ENCODE measurements at places on chromosomes 16 and 17.

- no peak overlapping the region for H3K4me3 ChIP-seq
- no peak for DNase-seq
- H3K4me1 ChIP-seq, result peaks cover 13% of the 10 kb centered on the region
- no peaks in the 10 kb centered on the region for H3K36me3 ChIP-seq
- H3K27ac ChIP-seq, result no peak overlapping the region
Measured at GRCh38 chr17:80986816-80987475, 4.7 kb upstream of the CHMP6 start.

- DNase-seq, result no peak
- H3K4me1 ChIP-seq, result peaks cover 47% of the 10 kb centered on the region
- H3K4me3 ChIP-seq, result peak overlapping the region; percentile 84
- H3K36me3 ChIP-seq, result no peaks in the 10 kb centered on the region
Measured at GRCh38 chr16:48607056-48607825, 2.7 kb downstream of the N4BP1 start.

DNA sequence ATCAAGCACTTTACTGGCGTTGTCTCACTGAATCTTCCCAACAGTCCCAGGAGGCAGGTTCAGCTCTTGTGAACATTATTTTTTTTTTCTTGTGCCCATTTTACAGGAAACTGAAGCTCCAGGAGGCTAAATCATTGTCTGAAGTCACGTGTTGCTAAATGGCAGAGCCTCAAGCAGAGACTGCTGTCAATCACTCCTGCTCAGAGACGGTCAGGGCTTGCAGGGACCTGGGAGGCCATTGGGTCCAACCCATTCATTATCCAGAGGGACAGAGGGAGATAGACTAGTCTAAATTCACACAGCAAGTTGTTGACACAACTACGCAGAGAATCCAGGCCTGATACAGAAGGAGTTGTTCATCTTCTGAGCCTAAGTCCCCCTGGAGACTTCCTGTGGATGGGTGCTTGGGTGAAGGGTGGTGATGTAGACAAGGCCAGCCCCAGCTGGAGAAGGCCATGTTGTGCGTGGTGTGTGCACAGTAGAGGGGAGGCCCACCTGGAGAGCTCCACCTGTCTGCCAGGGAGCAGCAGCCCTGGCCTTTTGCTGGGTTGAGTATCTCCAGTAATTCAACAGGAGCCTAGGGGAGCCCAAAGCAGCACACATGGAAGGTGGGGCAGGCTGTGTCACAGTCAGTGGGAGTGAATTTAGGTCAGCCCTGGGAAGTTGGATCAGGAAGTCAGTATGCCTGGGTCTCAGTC, 24.3 kb upstream of the C1QL1 start:
- H3K36me3 ChIP-seq, result no peaks in the 10 kb centered on the region
- H3K27ac ChIP-seq, result no peak overlapping the region
- H3K4me3 ChIP-seq, result no peak overlapping the region
- peaks cover 44% of the 10 kb centered on the region for H3K27me3 ChIP-seq

GRCh38 chr17:4908301-4908700, 5.4 kb upstream of the CHRNE start:
- no peaks in the 10 kb centered on the region for H3K36me3 ChIP-seq
- H3K27me3 ChIP-seq, result no peaks in the 10 kb centered on the region
- peak overlapping the region; percentile 97 for H3K27ac ChIP-seq
- peak; percentile 58 for DNase-seq
- no peak overlapping the region for H3K4me3 ChIP-seq
- peaks cover 26% of the 10 kb centered on the region for H3K4me1 ChIP-seq

DNA sequence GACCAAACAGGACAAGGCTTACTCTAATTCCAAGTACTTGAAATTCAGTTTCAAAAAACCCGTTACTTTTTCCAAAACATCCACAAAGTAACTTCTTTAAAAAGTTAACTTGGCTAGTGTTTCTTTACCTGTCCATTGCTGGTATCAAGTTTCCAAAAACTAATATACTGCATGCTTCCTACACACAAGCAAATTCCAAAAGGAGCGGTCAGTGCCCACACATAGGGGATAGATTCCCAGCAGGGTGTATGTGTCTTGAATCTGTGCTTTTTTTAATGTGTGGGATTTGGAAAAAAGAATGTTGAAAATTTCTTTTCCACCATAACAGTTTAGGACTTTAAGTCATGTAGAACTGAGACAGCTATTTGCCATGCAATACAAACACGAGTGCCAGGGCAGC, 367.8 kb upstream of the SOX9 start:
- H3K4me1 ChIP-seq, result no peaks in the 10 kb centered on the region
- H3K27me3 ChIP-seq, result no peaks in the 10 kb centered on the region
- no peak for DNase-seq
- H3K4me3 ChIP-seq, result no peak overlapping the region
- no peaks in the 10 kb centered on the region for H3K36me3 ChIP-seq

GRCh38 chr17:43818966-43819365, 14.0 kb downstream of the MPP3 start:
- no peaks in the 10 kb centered on the region for H3K27me3 ChIP-seq
- H3K36me3 ChIP-seq, result peaks cover 22% of the 10 kb centered on the region
- no peak overlapping the region for H3K4me3 ChIP-seq

DNA sequence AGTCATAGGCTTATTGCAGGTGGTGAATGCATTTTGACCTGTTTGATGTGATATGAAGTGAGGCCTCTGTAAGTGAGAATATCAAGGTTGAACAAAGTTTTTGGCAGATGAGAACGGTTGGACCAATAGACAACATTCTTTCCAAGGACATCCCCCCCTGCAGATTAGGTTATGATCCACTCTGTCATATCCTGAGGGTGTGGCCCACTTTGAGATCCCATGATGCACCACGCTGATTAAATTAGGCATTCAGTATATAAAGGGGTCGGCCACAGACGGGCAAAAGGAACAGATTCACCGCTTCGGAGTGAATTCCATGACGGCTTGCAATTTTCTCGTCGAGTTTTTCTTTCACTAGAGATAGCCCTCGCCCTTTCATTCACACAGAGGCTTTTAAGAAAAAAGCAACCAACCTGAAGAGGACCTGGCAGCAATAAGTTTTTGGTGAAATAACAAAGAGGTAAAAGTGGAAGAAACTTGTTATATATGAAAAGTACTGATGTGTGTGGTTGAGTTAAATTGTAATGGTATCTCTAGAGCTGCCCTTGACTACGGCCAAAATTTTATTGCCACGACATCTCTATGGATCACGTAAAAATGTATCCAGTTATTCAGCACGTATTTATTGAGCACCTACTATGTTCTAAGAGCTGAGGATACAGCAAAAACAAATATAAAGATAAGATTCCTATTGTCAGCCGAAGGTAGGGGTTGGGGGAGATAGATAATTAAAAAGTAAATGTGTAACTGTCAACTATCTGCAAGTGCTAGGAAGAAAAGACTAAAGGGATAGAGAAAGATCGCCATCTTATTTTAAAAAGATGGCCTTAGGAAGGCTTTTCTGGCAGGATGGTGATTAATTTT, 1.7 kb upstream of the RBBP6 start:
- H3K27ac ChIP-seq, result no peak overlapping the region
- H3K4me1 ChIP-seq, result peaks cover 12% of the 10 kb centered on the region
- no peak overlapping the region for H3K4me3 ChIP-seq
- DNase-seq, result no peak

DNA sequence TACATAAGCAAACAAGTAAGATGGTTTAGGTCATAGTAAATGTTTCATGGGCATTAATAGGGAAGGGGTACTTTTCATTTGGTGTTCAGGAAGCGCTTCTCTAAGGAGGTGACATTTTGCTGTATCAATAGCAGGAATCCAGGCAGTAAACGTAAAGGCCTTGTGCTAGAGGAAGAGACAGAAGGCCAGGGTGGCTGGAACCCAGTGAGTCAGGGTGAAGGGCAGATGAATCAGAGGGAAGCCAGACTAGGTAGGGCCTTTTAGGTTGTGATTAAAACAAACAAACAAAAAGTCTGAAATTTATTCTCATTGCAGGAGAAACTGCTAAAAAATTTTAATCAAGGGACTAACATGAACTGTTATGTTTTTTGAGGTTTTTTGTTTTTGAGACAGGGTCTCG, 6.5 kb downstream of the BMERB1 start:
- no peaks in the 10 kb centered on the region for H3K4me1 ChIP-seq
- H3K27me3 ChIP-seq, result no peaks in the 10 kb centered on the region
- no peak overlapping the region for H3K27ac ChIP-seq
- DNase-seq, result no peak
- H3K36me3 ChIP-seq, result no peaks in the 10 kb centered on the region

- H3K27me3 ChIP-seq, result peaks cover 5% of the 10 kb centered on the region
- H3K27ac ChIP-seq, result no peak overlapping the region
- H3K4me3 ChIP-seq, result no peak overlapping the region
Measured at GRCh38 chr16:84266451-84266850, 26.6 kb upstream of the KCNG4 start.

DNA sequence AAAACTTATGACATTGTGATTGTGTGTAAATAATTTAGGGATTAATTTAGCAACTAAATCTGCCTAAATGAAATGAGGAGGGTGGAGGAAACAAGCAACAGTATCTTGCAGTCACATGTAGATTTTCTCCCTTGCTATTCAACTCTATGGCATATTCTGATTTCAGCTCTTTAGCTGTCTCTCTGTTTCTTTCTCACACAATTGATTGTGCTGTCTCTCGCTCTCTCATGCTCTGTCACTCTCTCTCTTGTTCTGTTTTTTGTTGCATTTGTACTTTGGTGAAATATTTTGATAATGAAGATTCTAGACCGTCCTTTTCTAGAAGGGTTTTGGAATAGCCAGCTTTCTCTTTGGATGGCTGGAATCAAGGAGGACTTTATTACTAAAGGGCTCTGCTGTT, 70.6 kb downstream of the BCAS3 start:
- H3K4me1 ChIP-seq, result peaks cover 11% of the 10 kb centered on the region
- no peak overlapping the region for H3K4me3 ChIP-seq
- no peaks in the 10 kb centered on the region for H3K36me3 ChIP-seq
- no peak for DNase-seq
- H3K27ac ChIP-seq, result no peak overlapping the region
- no peaks in the 10 kb centered on the region for H3K27me3 ChIP-seq

DNA sequence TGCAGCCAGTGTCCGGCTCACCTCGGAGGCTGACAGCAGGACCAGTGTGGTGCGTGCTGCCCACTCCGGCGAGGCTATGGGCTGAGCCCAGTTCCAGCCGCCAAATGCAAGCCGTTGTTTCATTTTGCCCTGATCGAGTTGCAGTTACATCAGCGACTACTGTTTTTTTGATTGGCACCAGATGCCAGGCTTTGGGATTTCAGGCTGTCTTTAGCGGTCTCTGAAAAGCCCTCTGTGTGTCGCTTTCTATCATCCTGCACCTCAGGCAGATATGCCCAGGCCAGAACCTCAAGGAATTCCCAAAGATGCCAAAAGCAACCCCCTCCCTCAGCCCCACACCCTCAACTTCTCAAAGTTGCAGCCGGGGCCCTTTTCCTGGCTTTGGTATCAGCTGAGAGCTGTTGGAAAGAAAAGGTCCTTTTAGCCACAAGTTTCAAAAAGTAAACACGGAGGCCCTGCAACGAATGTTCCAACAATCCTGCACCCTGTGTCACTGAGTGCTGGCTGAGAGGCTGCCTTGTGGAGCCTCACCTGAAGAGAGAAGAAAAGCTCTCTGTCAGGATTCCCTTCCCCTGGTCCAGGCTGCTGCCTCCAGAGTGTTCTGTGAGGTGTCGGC, 58.9 kb downstream of the WWP2 start:
- no peaks in the 10 kb centered on the region for H3K4me1 ChIP-seq
- no peak overlapping the region for H3K27ac ChIP-seq
- DNase-seq, result no peak
- H3K36me3 ChIP-seq, result no peaks in the 10 kb centered on the region

DNA sequence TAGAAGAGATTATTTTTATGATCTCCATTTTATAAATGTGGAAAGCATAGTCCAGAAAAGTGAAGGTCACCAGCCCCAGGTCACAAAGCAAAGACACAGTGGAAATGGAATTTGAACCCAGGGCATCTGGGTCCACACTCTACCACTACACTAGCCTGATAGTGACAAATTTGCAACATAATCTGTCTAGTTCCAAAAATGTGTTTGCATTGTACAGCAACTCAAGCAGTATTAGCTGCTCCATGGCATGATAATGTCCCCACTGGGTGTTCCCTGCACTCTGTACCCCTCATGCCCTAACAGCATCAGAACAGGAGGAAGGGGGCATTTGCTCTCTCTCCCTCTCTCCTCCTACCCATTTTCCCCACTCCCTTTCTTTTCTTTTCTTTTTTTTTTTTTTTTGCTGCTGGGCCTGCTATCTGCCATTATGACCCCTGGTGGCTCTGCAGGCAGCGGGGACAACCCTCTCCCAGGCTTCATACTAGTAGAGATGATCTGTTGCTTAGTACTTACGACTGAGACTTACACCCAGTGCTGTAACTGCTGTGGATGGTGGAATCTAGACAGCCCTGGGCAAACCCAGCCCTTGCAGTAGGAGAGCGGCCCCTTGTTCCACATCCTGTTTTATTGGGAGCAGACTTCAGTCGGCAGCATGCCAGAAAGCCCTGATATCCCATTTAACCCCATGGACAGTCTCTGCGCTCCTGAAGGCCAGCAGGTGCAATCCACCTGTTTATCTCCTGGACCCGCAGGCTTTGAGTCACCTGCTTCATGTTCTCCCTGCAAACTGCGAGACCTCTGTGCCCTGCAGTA, 306.3 kb downstream of the SOX9 start:
- H3K27ac ChIP-seq, result no peak overlapping the region
- no peak overlapping the region for H3K4me3 ChIP-seq
- peaks cover 20% of the 10 kb centered on the region for H3K4me1 ChIP-seq
- peaks cover 14% of the 10 kb centered on the region for H3K36me3 ChIP-seq
- H3K27me3 ChIP-seq, result no peaks in the 10 kb centered on the region

DNA sequence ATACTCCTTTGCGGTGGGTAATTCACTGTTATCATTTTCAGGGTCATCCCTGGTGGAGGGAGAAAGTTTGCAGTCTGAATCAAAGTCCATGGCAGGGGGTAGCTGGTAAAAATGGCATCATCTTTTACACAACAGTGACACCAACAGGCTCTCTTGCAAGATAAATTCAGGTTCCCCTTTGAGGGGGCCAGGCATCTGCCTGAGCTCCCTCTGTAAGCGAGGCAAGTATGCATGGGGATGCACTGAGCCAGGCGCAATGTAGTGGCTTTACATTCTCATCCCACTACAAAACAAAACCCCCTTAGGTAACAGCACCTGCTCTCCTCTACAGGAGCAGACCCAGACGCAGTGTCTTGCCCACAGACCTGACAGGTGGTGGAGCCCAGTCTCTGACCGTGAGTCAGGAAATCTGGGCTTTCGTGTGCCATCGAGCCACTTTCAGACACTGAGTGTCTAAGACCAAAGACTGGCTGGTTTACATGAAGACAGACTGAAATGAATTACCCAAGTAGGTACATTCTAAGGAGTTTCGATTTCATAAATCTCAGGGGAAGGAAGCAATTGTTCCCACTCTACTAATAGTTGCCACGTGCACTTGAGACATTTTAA, 17.7 kb downstream of the LITAFD start:
- H3K27ac ChIP-seq, result no peak overlapping the region
- H3K4me1 ChIP-seq, result no peaks in the 10 kb centered on the region
- DNase-seq, result no peak
- no peaks in the 10 kb centered on the region for H3K27me3 ChIP-seq

- H3K4me3 ChIP-seq, result no peak overlapping the region
- no peak for DNase-seq
- H3K27me3 ChIP-seq, result no peaks in the 10 kb centered on the region
- no peaks in the 10 kb centered on the region for H3K36me3 ChIP-seq
- H3K4me1 ChIP-seq, result no peaks in the 10 kb centered on the region
Measured at GRCh38 chr16:80702696-80703095, 101.7 kb downstream of the CDYL2 start.

GRCh38 chr16:4624827-4625559, 367 bp downstream of the MGRN1 start:
- H3K27ac ChIP-seq, result peak overlapping the region; percentile 97
- no peaks in the 10 kb centered on the region for H3K36me3 ChIP-seq
- peak overlapping the region; percentile 80 for H3K4me3 ChIP-seq
- H3K4me1 ChIP-seq, result peaks cover 5% of the 10 kb centered on the region
- no peak for DNase-seq

GRCh38 chr17:3894911-3895343, 2.1 kb upstream of the CAMKK1 start:
- H3K27ac ChIP-seq, result no peak overlapping the region
- no peaks in the 10 kb centered on the region for H3K36me3 ChIP-seq
- peaks cover 29% of the 10 kb centered on the region for H3K4me1 ChIP-seq
- no peak overlapping the region for H3K4me3 ChIP-seq
- no peak for DNase-seq

Data from keratinocyte (primary cell).